ENCODE measurements at places on chromosomes 7 and 10. TPM values are rescaled to one million over a fixed set of nuclear protein-coding genes. Genes with fewer than 3 reads are reported as not detected.
A peak's percentile ranks its signal among the peaks of the same experiment; 100 is the strongest.

The TMEM229A gene
- total RNA-seq: not detected

The TLX1 gene
- not detected for total RNA-seq

The FGFBP3 gene
- 0.69 TPM for total RNA-seq

DNA sequence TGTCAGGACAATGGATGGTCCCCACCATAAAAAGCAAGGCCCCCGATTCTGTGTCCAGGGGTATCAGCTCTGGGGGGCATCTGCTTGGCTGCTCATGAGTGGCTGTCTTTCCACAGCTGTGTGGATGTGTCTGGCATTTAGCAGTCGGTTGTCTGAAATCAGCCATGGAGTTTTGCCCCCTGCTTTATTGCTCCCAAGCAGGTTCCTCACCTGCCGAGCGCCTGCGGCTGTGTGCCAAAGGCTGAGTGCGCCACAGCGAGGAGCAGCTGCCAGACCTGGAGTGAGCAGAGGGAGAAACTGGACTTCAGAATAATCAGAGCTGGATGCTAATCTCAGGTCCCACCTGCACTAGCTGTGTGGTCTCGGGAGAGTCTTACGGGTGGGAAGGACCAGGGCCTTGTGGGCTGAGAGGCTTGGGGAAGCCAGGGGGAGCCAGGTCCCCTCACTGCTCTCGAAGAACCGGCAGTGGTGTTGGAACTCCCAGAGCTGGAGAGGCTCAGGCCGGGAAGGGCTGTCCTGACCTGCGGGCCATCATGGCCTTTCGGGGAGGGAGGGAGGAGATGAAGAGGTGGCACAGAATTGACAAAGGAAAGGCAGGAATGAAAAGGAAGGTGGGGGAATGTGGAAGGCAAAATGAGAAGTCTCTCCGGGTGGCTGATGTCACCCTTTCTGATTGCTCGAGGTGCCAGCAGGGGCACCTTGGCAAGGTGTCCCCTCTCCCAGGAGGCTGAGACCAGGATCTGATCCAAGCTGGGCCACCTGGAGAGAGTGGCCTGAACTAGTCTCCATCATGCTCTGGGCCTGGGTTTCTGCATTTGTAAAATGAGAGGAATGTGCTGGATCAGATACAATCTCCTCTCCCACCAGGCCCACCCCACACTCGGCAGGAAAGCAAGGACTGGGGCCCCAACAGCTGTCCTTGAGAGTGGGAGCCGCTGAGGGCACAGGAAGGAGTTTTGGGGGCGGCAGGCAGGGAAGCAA is 30.2 kb upstream of the LEP start:
- DNase-seq: peak; percentile 42
- no peaks in the 10 kb centered on the region for H3K27me3 ChIP-seq
- no peak overlapping the region for H3K27ac ChIP-seq
- H3K4me3 ChIP-seq: no peak overlapping the region

GRCh38 chr10:102505462-102506115 is 1.8 kb downstream of the SUFU start:
- H3K4me3 ChIP-seq: peak overlapping the region; percentile 92
- no peaks in the 10 kb centered on the region for H3K36me3 ChIP-seq
- H3K27ac ChIP-seq: no peak overlapping the region
- no peaks in the 10 kb centered on the region for H3K27me3 ChIP-seq

- no peaks in the 10 kb centered on the region for H3K36me3 ChIP-seq
- no peak overlapping the region for H3K4me3 ChIP-seq
- no peaks in the 10 kb centered on the region for H3K27me3 ChIP-seq
- no peaks in the 10 kb centered on the region for H3K4me1 ChIP-seq
- no peak for DNase-seq
Observed at GRCh38 chr10:91048380-91048779, 127.5 kb upstream of the ANKRD1 start.

GRCh38 chr10:112875476-112876267 is 74.4 kb upstream of the TCF7L2 start:
- DNase-seq: peak; percentile 57
- no peak overlapping the region for H3K27ac ChIP-seq
- no peaks in the 10 kb centered on the region for H3K27me3 ChIP-seq
- H3K36me3 ChIP-seq: no peaks in the 10 kb centered on the region

The CFTR gene
- not detected for total RNA-seq

The ITGB1 gene
- total RNA-seq: 1,010 TPM

The PPP1R17 gene
- not detected for total RNA-seq

GRCh38 chr10:106136175-106136574 is 1028.3 kb downstream of the SORCS1 start:
- no peaks in the 10 kb centered on the region for H3K36me3 ChIP-seq
- H3K27ac ChIP-seq: no peak overlapping the region
- peaks cover 37% of the 10 kb centered on the region for H3K4me1 ChIP-seq
- no peak overlapping the region for H3K4me3 ChIP-seq
- no peaks in the 10 kb centered on the region for H3K27me3 ChIP-seq

GRCh38 chr10:92420546-92421275 is 129.7 kb downstream of the MARCHF5 start:
- H3K36me3 ChIP-seq: no peaks in the 10 kb centered on the region
- H3K27ac ChIP-seq: no peak overlapping the region
- no peak overlapping the region for H3K4me3 ChIP-seq
- no peaks in the 10 kb centered on the region for H3K27me3 ChIP-seq

The IMMP2L gene
- 8.6 TPM for total RNA-seq

The PARP12 gene
- total RNA-seq: 25.5 TPM

GRCh38 chr10:89242345-89242684 is 9.3 kb downstream of the LIPA start:
- no peaks in the 10 kb centered on the region for H3K4me1 ChIP-seq
- DNase-seq: no peak
- no peak overlapping the region for H3K27ac ChIP-seq
- H3K4me3 ChIP-seq: no peak overlapping the region

The TAS2R4 gene
- total RNA-seq: not detected

DNA sequence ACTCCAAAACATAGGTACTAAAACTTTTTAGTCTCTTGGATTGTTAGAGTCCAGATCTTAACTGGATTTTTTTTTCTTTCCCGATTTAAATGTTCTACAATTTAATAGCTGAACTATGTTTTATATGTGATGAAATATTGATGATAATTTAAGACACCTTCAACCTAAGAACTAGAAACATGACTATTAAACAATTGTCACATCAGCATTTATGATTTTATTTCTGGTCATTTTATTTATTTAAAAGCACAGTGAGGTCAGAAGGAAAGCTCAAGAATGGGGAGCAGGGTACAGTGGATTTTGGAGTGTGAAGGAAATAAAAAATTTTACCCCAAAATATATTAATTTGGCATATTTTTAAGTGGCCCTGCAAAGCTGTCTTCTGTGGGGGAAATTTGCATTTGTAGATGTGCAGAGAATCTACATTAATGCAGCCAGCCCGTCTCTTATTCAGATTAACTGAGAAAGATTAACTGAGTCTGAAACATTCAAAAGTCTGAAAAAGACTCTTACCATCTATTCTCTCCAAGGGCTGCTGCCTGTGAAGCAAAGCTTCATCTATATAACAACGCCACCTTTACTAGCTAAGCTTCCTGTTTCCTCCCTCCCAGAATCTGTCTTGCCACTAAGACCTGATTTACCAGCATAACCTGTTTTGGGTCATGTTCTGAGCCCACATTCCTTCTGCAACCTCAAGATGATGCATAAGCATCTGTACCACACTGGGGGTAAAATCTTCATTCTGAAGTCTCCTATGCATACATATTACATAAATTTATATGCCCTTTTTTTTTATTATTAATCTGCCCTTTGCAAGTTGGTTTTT is 86.4 kb downstream of the TMEM106B start:
- H3K27me3 ChIP-seq: no peaks in the 10 kb centered on the region
- H3K27ac ChIP-seq: peak overlapping the region; percentile 17
- H3K4me3 ChIP-seq: no peak overlapping the region
- H3K36me3 ChIP-seq: no peaks in the 10 kb centered on the region
- H3K4me1 ChIP-seq: peaks cover 25% of the 10 kb centered on the region

GRCh38 chr10:72030762-72031543 is 57.4 kb downstream of the SPOCK2 start:
- H3K27me3 ChIP-seq: no peaks in the 10 kb centered on the region
- DNase-seq: no peak
- no peak overlapping the region for H3K27ac ChIP-seq
- no peaks in the 10 kb centered on the region for H3K36me3 ChIP-seq
- H3K4me3 ChIP-seq: no peak overlapping the region
- peaks cover 22% of the 10 kb centered on the region for H3K4me1 ChIP-seq

The LMTK2 gene
- 9.0 TPM for total RNA-seq

The LMOD2 gene
- total RNA-seq: not detected

GRCh38 chr7:25926009-25926408 is 226.0 kb upstream of the NFE2L3 start:
- peak; percentile 19 for DNase-seq
- H3K4me1 ChIP-seq: peaks cover 12% of the 10 kb centered on the region
- H3K4me3 ChIP-seq: no peak overlapping the region
- H3K27ac ChIP-seq: no peak overlapping the region

Measured in PC-3 (cell line).